NCI-H187 treated with DMSO at 0.1 percent for 48 hours (cell line): ENCODE measurements at places on chromosomes 16 and 17.

- no peak for DNase-seq
These were observed 7.9 kb upstream of the BAIAP2 start for GRCh38 chr17:81027038-81027437.

GRCh38 chr17:32523827-32524552, 37.2 kb downstream of the CDK5R1 start:
- no peak for DNase-seq

- no peak for DNase-seq
These were observed 11.4 kb downstream of the NDUFAF8 start for GRCh38 chr17:81250286-81251093.

DNA sequence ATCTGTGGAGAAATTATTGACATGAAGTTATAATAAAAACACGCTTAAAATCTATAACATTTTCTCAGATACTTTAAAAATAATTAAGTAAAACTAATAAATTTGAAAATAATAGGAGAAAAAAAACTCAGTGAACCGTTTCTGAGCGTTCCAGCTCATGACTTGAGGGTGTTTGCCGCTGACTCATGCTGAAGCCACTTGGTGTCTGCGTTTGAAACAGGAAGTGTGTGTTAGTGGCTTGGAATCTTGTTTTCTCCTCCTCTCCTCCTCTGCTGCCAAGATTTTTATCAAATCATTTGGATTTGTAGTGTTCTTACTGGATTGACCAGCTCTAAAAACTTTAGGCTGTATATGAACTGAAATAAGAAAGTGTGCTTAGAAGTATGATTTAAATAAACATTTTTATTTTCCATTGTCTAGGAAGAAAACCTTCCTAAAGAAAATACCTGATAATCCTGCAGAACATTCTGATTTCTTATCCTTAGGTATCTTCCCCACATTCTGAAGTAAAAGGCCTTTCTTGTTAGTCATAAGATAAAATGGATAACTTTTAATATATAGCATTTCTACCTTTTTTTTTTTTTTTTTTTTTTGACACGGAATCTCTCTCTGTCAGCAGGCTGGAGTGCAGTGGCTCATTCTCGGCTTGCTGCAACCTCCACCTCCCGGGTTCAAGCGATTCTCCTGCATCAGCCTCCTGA, 30.8 kb downstream of the USP10 start:
- DNase-seq = no peak

- DNase-seq = no peak
These were observed 22.8 kb downstream of the KSR1 start for GRCh38 chr17:27478901-27479538.

- no peak for DNase-seq
These were observed 339.7 kb downstream of the CPPED1 start for GRCh38 chr16:12463961-12464360.

- DNase-seq = no peak
These were observed 2.5 kb downstream of the LAT start for GRCh38 chr16:28987170-28987853.

- DNase-seq = no peak
These were observed 313.4 kb downstream of the CDH11 start for GRCh38 chr16:64808474-64808873.

- no peak for DNase-seq
These were observed 332.2 kb upstream of the KIF2B start for GRCh38 chr17:53490447-53490968.

GRCh38 chr17:71405101-71405500, 715.7 kb upstream of the SOX9 start:
- no peak for DNase-seq

- no peak for DNase-seq
These were observed 16.8 kb upstream of the STAT3 start for GRCh38 chr17:42405076-42405475.

GRCh38 chr17:1752425-1753262, 9.2 kb upstream of the SERPINF1 start:
- no peak for DNase-seq

GRCh38 chr17:75048249-75048878, 1.3 kb downstream of the KCTD2 start:
- DNase-seq = no peak

- DNase-seq = no peak
These were observed 4.5 kb downstream of the BCL6B start for GRCh38 chr17:7027335-7027734.

DNA sequence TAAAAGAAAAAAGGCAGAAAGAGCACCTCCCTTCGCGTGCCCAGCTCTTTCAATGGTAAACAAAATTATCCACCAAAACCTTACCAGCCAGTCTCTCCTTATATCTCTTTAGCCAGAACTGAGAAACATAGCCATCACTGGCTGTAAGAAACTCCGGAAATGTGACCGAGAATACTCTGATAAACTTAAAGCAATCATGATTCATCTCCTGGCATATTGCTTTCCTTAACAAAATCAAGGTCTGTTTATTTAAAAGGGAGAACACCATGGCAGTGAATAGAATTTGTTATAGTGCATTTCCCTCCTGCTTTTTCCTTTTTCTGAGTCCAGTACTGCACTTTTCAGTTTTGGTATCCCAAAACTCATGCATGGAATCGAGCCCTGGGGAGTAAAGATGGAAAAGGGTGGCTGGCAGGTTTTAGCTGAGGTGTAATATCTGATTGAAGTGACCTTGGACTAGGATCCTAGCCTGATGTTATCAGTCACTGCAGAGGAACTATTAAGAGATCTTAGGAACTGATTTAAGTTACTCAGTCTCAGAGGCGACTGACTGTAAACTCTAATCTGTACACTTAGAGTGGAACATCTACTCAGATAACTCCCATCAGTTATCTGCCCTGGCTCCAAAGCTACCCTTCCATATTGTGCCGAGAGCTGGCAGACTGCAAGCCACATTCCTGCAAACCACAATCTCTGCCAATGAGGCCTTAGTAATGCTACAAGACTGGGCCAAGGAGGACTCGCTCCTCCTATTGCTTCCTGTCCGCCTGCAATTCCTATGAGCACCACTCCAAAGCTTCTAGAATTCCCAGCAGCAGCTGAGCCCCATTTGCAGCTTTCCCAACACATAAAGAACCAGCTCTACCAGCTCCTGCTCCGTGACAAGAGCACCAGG, 7.4 kb upstream of the COX10 start:
- no peak for DNase-seq

DNA sequence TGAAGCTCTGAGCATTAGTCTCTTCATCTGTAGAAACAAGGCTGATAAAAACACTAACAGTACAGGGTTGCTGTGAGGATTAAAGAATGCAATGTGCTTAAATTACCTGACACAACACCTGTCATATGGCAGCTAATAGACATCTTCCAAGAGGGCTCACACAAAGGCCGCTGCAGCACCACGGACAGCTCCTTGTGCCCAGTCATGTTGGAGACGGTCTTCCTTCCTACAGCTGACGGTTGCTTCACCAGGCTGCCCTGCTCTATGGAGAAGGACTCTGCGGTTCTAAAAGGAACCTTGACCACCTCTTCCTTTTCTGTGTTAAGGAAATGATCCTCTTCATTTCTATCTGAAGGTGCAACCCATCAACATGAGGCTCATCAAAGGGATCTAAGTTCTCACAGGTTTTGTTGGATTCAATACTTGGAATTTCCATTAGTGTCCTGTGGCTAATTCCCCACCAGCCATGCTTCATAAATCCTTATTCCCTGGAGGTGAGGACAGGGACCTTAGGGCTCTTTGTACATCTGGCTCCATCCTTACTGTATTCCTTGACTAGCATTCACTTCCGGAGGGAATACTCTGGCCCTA, 138.9 kb upstream of the CES5A start:
- no peak for DNase-seq

DNA sequence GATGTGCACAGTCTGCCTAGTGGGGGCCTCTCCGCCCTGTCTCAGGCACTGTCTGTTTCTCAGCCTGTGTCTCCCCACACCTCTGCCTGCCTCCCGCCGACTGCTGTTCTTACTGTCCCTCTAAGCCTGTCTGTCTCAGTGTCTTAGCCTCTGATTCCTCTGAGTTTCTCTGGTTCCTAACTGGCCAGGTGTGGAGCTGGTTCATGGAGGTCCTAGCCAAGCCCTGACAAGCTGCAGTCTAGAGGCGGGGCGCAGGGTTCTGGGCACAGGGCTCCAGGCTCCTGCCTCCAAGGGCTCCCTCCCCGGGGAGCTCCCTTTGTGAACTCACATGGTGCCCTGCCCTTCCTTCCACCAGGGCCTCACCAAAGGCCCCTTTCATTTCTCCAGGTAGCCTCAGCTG, 19.4 kb downstream of the C17orf100 start:
- DNase-seq = no peak

DNA sequence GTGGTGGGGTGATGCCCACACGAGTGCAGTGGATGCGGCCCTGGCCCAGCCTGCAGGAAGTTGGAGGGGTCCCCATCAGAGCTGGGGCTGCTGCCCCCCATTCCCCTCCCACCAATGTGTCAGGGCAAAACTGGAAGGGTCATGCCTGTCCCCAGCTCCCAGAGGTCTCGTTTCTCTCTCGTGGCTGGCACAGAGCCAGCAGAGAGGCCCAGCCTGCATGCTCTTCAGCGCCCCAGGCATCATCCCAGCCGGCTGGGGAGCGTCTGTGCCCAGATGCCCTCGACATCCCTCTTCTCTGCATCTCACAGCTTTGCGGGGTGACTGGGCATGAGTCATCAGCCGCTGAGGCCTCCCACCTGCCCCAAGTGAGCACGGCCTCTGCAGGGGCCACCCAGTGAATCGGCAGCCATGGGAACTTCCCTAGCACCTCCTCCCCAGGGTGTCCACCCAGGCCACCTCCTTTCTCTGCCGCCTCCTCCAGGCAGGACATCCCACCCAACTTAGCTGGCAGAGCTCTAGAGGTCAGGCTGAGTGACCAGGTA, 9.8 kb upstream of the CSNK1D start:
- no peak for DNase-seq

- no peak for DNase-seq
These were observed 17.5 kb downstream of the ACSF2 start for GRCh38 chr17:50443505-50443974.

GRCh38 chr16:68642436-68643101, 2.5 kb upstream of the CDH3 start:
- no peak for DNase-seq

DNA sequence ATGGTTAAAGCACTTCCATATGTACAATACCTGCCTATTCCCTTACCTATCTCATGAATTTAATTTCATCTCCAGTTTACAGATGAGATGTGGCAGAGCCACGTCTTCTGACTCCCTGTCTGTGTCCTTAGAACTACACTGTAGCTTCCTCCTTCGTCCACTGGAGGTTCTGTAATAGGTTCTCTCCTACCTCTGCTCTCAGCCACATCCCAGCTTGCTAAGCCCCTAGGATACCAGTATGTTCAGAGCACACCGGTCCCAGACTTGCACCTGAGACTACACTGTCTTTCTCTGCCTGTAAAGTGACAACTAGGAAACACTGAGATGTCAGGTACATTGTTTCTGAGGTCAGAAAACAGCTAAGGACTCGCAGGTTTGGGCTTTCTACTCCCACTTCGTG, 3.8 kb upstream of the RASL10B start:
- no peak for DNase-seq

DNA sequence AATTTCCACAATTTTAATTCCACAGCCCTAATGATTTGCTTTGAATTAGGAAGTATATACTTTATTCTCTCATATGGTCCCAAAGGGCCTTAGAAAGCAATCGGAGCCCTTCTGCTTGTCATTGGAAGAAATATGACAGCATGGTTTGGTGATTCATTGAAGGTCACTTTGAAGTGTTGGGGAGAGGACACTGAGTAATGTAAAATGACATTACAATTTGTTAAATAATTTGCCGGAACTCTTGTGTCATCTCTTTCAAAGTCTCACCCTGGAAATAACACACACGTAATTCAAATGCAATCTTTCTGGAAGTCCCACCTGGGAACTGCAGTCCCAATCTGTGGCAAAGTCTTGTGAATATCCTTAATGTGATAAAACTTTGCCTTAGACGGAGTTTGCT, 59.8 kb downstream of the BMERB1 start:
- no peak for DNase-seq

DNA sequence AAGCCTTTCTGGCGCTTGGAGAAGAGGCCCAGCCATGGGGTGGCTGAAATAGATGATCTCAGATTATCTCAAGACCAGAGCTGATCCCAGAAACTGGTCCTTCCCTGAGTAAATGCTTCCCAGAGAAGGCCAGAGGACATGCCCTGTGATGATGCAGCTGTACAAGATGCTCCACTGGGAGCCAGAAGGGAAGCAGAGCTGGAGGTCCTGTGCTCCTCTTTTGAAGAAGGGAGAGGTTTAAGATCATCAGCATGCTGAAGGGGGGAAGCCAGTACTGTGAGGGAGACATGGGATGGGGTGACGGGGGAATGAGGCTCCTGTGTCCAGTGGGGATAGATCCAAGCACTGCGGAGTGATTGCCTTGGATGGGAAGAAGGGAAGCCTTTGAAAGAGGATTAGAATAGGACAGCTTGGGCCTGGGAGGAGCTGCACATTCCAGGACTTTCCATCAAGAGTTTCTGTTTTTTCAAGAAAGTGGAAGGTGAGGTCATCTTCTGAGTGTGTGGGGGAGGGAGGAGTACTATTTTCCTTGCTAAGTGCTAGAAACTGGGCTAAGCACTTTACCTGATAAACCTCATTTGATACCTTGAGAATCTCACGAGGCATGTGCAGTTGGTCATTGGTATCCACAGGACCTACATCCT, 16.4 kb upstream of the ALOX15B start:
- DNase-seq = no peak

- no peak for DNase-seq
These were observed 19.5 kb upstream of the MSI2 start for GRCh38 chr17:57236686-57237299.

DNA sequence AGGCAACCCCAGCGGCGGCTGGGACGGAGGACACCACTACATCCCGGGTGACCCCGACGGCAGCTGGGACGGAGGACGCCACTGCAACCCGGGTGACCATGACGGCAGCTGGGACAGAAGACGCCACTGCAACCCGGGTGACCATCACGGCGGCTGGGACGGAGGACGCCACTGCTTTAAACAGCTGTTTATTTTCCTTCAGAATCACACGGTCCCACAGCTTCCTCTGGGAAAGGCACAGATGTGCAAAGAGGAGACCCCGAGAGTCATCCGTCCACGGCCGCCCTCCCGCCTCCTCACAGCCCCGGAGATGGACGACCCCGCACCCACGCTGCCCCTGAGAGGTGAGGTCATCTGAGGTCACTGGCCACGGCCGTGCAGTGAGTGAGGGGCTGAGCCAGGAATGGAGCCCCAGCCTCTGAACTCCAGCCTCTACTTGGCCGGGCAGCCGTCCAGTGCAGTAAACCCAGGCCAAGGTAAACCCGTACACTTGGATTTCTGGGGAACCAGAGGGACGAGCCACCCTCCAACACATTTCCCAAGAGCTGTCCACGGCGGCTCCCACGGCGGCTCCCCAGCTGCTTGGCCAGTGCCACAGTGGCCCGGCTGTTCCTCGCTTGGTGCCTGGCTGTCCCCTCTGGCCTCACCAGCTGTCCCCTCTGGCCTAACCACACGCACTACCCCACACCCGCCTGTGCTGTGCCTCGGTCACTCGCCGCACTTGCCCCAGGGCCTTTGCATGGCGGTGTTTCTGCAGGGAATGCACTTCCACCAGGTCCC, 43.2 kb upstream of the PABPN1L start:
- no peak for DNase-seq

DNA sequence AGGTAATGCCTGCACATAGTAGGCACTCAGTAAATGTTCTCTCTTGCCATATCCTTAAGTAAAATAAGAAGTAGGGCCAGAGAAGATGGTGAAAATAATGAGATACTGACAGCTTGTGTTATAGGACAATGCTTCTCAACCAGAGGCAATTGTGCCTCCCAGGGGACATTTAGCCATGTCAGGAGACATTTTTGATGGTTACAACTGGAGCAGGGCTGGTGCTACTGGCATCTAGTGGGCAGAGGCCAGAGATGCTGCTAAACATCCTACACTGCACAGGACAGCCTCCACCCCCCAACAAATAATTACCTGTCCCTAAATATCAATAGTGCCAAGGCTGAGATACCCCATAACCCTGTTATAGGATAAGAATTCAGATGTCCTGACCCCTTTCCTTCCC, 1.7 kb downstream of the RAD51D start:
- DNase-seq = peak; percentile 3
